H7 (cell line): ENCODE measurements at places on chromosomes 12 and 14.
A peak's percentile ranks its signal among the peaks of the same experiment; 100 is the strongest.

- no peak for DNase-seq
Measured at GRCh38 chr12:94628819-94629472, 21.4 kb downstream of the TMCC3 start.

- DNase-seq, result no peak
Measured at GRCh38 chr12:131561051-131561450, 149.8 kb upstream of the SFSWAP start.

DNA sequence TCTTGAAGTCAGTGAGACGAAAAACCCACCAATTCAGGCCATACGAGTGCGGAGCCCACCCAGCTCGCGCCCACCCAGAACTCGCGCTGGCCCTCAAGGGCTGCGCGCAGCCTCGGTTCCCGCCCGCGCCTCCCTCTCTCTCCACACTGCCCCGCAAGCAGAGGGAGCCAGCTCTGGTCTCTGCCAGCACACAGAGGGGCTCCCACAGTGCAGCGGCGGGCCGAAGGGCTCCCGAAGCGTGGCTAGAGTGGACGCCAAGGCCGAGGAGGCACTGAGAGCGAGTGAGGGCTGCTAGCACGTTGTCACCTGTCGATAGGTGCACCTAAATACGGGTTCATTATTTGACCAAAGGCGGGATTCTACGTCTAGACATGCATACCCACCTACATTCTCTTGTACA lies 2.2 kb upstream of the CDKN3 start:
- no peak for DNase-seq

DNA sequence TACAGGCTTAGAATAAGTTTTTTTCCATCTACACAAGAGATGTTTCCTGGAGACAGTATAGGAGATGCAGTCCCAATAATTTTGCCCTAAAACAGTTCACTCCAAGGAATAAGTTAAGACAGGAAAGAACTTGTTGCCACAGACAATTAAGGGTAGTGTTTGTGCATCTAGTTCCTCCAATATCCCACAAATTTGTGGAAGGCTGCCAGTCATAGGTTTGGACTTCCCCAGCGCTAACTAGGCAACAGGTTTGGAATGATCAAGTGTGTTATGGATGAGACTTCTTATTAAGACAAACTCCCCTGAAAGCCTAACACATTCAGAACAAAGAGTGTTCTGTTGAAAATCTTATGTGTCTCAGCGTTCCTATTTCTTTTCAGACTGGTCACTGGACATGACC lies 611.0 kb downstream of the CCER1 start:
- DNase-seq, result no peak

GRCh38 chr14:95503365-95504134 lies 12.9 kb downstream of the SYNE3 start:
- DNase-seq, result no peak

DNA sequence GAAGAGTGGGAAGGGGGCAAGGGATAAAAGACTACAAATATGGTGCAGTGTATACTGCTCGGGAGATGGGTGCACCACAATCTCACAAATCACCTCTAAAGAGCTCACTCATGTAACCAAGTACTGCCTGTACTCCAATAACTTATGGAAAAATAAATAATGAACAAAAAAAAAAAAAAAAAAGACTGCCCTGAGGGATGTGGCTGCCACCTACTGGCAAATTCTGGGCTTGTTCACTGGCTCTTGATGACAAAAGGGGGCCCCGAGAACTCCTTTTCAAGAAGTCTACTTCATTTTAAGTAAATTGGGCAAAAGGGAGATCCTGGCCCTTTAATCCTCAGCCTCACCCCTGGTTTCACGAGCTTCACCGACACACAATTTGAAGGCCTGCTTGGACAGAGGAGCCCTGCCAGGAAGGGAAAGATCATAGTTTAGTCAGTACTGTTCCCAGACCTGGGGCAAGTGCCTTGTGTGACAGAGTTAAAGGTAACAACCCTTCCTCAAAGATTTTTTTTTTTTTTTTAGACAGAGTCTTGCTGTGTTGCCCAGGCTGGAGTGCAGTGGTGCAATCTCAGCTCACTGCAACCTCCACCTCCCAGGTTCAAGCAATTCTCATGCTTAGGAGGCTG lies 26.1 kb upstream of the STAC3 start:
- peak; percentile 66 for DNase-seq

GRCh38 chr12:41049033-41049432 lies 139.1 kb upstream of the PDZRN4 start:
- DNase-seq, result no peak

- peak; percentile 31 for DNase-seq
Measured at GRCh38 chr12:131683266-131684014, 27.4 kb upstream of the SFSWAP start.

- DNase-seq, result no peak
Measured at GRCh38 chr12:9751204-9752144, 9.2 kb downstream of the CD69 start.

DNA sequence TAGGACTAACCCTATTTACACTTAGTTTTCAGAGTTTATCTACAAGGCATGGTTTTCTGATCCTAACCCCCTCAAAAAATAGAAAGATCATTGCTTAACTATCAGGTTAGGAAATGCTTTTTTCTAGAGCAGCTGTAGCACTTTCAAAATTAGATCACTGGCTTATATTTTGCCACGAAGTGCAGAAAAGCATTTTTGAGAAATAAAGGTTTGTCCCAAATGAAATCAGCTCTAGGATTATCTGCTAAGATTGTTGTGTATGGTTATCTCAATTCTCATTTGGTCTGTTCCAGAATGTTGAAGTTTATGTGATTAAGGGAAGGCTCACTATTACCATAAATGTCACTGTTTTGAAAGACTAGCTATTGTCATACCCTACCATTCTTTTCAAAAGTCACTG lies 9.8 kb upstream of the DYRK4 start:
- no peak for DNase-seq

- peak; percentile 58 for DNase-seq
Measured at GRCh38 chr14:99672506-99673304, 11.4 kb upstream of the CYP46A1 start.

GRCh38 chr12:100077367-100077766 lies 65.3 kb downstream of the BLTP3B start:
- no peak for DNase-seq

DNA sequence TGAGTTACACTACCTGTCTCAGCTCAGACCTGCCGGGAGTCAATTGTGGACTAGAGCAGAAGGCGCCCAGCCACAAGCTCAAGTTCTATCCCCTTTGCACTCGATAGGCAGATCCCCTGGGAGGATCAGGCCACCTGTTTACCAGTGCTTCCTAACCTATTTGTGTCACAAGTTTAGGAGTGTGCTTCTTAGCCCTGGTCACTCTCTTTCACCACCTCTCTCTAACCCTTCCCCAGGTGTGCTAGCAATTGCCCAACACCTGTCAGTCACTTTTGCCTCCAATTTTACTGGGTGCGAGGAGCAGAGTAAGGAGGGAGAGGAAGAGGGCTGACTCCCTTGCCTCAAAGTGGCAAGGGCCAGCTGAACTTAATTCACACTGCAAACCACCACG lies 745 bp upstream of the NAA30 start:
- peak; percentile 18 for DNase-seq

GRCh38 chr12:5881101-5881606 lies 63.9 kb downstream of the ANO2 start:
- DNase-seq, result no peak

GRCh38 chr14:81042438-81042837 lies 87.0 kb downstream of the TSHR start:
- no peak for DNase-seq

GRCh38 chr14:28163897-28164296 lies 602.7 kb upstream of the FOXG1 start:
- no peak for DNase-seq

DNA sequence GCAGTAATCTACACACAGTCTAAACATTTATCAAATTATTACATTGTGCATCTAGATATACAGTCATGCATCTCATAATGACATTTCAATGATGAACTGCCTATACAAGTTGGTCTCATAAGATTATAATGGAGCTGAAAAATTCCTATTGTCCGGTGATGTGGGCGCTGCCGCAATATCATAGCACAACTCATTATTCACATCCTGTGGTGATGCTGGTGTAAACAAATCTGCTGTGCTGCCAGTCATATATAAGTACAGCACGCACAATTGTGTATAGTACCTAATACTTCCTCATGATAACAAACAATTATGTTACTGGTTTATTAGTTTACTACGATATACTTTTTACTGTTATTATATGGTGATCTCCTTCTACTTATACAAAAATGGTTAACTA lies 768.8 kb upstream of the NOVA1 start:
- DNase-seq, result no peak

DNA sequence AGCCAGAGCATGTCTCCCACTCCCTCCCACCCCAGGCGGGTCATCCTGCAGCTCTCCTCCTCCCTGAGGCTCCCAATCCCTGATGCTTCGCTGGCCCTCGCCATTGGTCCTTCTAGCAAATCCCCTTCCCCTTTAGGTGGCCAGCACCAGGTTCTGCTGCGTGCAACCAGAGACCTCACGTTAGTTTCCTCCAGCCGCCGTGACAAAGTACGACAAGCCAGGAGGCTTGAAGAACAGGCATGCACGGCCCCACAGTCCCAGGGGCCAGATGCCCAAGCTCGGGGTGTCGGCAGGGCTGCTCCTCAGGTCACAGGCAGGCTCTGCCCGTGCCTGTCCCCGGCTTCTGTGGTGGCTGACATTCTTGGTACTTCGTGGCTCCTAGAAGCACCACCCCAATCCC lies 95.8 kb downstream of the RIMBP2 start:
- DNase-seq, result no peak

GRCh38 chr14:64844969-64845536 lies 34.7 kb downstream of the SPTB start:
- no peak for DNase-seq

DNA sequence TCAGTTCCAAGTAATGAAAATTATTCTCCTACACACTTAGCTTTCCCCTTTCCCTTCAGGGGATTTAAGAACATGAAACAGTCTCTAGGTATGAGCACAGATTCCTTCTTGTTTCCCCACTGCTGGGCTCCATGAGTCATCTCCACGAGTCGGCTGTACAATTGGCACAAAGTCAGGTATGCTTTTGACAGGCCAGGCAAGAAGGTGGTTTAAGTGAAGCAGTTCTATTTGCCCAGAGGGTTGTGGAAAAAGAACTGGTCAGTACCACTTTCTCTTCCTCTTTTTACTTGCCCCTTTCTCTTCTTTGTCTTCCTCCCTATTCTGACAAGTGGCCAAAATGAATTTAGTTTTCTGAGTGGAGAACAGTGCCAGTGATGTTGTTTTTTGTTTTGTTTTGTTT lies 16.3 kb downstream of the DYNC1H1 start:
- no peak for DNase-seq

DNA sequence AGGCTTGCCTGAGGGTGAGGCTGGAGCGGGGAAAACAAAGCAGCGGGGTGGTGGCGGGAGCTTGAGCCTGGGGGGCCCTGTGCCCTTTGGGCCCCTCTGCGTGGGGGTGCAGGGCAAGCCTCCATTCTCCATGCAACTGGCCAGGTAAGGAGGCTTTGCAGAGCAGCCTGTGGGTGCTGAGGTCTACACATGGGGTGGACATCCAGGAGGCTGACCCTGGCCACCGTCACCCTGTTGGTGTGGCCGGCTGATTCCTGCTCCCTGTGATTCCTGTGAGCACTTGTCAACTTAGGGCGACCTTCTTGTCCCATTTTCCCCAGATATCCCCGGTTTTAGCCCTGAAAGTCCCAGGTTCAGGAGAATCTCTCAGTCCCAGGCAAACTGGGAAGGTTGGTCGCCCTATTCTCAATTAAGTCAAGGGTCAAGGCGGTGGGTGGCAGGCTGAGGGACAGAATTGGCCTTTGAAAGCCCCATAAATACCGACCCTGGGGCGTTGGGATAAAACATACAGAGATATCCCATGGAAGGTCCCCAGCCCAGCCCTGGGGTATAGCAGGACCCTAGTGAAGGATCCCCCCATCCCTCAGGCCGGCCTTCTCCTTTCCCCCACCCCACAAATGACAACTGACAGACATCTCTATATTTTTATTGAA lies 70.5 kb downstream of the PRIMA1 start:
- no peak for DNase-seq

- no peak for DNase-seq
Measured at GRCh38 chr14:32561520-32561919, 232.4 kb downstream of the AKAP6 start.

DNA sequence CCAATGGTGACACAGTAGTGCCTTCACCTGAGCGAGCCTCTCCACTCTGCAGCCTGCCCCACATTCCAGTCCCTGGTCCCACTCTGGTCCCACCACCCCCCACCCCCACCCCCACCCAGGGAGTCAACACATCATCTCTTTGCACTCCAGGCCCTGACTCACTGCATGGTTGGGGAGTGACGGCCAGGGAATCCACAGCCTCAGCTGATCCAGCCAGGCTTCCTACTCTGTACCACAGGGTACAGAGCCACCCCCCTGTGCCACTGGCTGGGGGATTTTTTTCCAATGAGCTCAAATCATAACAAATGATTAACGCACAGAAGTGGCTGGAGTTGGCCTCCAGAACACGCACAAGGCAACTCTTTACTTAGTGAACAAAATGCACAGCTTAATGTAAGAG lies 233.7 kb downstream of the NTF3 start:
- no peak for DNase-seq

DNA sequence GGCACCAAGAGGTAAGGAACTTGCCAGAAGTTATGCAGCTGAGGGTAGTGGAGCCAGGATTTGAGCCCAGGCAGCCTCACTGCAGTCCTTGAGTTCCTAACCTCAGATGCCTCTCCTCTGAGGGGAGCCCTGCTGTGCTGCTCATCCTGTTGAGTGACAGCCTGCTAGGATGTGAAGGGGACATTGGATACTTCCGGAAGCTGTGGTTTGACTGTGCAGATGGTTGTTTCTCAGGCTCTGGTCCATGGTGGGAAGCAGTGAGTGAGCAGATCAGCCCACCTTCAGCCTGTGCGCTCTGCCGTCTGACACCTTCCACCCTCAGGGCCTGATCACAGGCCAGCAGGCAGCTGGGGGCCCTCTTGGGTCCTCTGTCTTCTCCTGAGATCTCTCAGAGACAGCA lies 253.2 kb downstream of the CACNA1C start:
- peak; percentile 68 for DNase-seq

GRCh38 chr12:124766727-124767065 lies 97.0 kb downstream of the SCARB1 start:
- no peak for DNase-seq

DNA sequence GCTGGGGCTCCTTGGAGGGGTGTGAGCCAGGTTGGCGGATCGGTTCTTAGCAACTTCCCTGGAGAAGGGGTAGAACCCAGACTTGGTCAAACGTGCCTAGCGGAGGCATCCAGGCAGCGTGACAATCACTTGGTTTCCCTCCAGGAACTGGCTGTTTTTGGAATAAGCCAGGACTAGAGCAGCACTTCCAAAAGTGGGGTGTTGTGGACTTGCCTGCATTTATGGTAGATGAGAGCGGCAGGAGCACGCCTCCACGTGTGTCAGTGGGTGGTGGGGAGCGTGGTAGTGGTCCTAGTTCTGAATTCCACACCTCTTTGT lies 2.8 kb downstream of the PRMT8 start:
- no peak for DNase-seq

GRCh38 chr14:75429562-75429961 lies 1.7 kb downstream of the JDP2 start:
- DNase-seq, result peak; percentile 31

DNA sequence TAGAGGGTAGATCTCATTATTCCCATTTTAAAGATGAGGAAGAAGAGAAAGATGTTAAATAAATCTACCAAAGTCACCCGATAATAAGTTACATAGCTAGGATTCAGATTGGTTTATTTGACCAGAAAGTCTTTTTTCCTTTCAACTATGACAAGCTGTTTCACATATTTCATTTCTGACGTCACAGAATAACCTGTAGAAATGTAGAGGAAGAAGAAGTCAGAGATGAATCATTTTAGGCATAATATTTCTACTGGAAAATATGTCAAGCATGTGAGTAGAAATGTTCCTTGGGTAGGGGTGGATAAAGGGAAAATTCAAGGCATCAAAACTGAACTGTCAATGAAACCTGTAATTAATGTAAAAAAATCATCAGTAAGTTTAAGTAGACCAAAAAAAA lies 107.0 kb downstream of the MGST1 start:
- DNase-seq, result no peak

GRCh38 chr12:21788089-21788983 lies 13.8 kb upstream of the KCNJ8 start:
- no peak for DNase-seq
